ENCODE measurements at places on chromosomes 7 and 10.

GRCh38 chr7:28095231-28095630 lies 85.4 kb downstream of the JAZF1 start:
- DNase-seq: no peak

DNA sequence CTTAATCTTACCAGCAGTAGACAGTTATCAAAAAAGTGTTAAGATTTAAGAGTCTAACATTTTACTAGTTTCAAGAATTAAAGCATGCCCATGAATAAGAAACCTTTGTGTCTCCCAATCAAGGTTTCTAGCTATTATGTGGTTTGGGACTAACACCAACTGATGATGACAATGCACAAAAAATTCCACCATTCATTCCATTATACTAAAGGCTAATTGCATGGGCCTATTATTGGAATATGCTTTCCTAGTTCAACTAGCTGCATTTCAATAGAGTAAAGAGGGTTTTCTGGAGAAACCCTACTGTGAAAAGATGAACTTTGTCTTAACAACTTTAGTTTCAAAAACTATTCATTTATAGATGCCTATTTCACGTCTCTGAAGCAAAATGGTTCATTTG lies 44.6 kb downstream of the UBE2H start:
- no peak for DNase-seq

DNA sequence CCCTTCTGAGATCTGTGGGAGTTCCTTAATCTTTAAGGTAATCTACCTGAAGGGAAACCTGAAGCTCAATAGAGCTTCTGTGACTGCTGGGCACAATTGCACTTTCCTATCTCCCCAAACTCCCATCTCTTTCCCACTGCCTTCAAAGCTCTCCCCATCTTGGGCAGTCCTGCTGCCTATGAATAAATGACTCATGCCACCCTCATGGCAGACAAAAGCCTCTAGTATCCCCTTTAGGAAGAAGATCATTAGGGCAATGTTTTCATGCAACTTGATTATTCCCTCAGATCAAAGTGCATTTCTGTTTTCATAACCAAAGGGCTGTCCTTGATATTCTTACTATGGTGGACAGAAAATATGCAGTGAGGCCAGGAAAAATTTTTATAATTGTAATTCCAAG lies 704.9 kb upstream of the LRRN3 start:
- peak; percentile 20 for DNase-seq

DNA sequence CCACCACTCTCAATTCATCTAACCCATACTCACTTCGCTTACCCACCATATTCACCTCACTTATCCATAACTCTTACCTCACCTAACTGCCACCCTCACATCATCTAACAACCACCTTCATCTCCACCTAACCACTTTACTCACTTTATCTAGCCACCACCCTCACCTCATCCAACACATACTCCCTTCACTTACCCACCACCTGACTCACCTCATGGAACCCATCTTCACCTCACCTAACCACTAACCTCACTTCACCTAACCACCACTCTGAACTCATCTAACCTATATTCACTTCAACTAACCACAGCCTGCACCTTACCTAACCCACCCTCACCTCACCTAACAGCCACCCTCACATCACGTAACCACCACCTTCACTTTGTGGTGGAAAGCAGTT lies 84.2 kb downstream of the VIPR2 start:
- no peak for DNase-seq

GRCh38 chr10:13984647-13985155 lies 346.0 kb downstream of the FRMD4A start:
- DNase-seq: peak; percentile 94

GRCh38 chr10:118447478-118448270 lies 105.5 kb upstream of the FAM204A start:
- DNase-seq: peak; percentile 26

DNA sequence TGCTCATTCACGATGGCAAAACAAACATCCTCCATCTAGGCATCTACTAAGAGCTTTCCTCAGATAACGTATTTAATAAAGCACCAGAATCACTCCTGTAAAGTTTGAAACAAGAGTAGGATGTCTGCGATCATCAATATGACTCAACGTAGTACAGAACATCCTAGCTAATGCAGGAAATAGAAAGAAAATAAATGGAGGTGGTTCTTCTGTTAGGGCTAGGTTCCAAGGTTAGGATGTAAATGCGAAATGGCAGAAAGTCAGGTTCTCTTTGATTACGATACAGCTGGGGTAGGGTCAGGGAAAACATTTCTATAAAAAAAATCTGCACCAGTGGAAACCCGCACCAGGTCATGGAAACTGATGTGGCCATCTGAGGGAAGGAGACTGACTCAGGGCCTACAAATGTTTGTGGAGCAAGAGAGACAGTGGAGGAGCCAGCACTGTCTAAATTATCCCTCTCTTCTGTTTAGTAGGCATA lies 29.1 kb downstream of the CCDC6 start:
- peak; percentile 32 for DNase-seq

DNA sequence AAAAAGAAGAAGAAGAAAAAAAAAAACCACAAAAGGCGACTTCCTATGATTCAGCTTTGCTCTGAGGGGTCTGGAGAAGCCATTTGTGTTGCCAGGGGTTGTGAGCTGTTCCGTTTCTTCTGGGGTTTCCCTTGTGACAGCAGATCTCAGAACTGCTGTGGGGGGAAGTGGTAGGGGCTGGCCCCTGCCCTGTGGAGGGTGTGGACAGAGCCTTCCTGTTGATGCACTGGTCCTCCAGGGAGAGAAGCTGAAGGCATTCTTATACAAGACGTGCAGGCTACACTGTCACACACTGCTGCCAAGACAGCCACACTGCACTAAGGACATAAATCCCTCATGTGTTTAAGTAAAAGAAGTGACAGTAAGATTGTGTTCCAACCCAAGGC lies 17.3 kb upstream of the CSGALNACT2 start:
- no peak for DNase-seq

- peak; percentile 55 for DNase-seq
Measured at GRCh38 chr7:2018569-2019460, 213.9 kb downstream of the MAD1L1 start.

DNA sequence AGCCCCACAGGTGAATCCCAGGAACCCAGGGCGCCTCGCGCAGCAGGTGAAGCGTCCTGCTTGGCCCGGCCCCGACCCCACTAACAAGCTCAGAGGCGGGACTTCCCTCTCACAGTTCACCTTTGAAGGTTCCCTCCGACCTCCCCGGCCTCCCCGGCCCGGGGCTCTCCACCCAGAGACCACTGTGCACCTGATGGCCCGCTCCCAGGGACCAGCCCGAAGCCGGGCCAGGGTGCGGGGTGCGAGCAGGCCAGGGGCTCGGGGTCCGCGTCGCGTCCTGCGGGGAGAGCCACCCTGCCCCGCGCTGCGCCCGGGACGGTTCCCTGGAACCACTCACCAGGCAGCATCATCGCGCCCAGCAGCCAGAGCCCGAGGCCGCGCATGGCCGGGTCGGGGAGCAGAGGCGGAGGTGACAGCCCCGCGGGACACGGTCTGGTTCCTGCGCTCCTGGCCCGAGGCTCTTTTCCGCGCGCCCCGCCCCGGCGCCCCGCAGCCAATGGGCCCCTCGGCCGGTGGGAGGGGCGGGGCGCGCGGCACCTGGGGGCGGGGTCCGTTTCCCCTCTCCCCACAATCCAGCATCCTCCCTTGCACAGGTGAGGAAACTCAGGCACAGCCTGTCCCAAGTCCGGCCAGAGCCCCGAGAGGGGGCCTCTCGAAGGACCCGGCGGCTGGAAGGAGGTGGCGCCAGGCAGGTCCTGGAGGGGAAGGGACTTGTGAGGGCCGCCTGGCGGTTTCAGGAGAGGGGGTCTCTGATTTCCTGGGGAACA lies at the start of gene ADAM8:
Gene ADAM8 (minus strand): TSS at position 434 of the 767 bp plus-strand sequence. CDS start 51 bp downstream, at position 383.
- peak; percentile 51 for DNase-seq

DNA sequence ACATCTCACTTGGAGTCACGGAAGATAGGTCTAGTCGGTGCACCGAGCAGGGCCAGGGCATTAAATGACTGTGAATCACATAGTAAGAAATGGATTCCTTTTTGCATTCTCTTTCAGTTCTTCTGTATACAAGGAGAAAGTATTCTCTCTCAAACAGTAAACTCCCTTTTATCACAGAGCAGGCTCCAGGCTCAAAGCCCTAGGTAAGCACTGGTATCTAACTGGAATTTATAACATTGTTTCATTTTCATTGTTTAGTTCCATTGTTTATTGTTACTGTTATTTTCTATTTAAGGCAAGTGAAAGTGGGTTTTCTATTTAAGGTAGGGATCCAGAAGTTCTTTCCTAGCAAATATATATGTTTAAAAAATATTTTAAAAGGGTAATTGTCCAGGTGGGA lies 44.1 kb upstream of the CDK1 start:
- DNase-seq: no peak

GRCh38 chr10:96765406-96766240 lies 45.3 kb upstream of the PIK3AP1 start:
- DNase-seq: peak; percentile 71

- no peak for DNase-seq
Measured at GRCh38 chr10:43222210-43222720, 44.6 kb downstream of the RASGEF1A start.

DNA sequence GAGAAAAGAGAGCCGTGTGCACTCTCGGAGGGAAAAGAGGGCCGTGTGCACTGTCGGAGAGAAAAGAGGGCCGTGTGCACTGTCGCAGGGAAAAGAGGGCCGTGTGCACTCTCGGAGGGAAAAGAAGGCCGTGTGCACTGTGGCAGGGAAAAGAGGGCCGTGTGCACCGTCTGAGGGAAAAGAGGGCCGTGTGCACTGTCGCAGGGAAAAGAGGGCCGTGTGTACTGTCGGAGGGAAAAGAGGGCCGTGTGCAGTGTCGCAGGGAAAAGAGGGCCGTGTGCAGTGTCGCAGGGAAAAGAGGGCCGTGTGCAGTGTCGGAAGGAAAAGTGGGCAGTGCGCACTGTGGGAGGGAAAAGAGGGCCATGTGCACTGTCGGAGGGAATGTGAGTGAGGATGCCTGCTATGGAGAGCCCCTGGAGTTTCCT lies 188.7 kb downstream of the DNAJB6 start:
- DNase-seq: no peak

DNA sequence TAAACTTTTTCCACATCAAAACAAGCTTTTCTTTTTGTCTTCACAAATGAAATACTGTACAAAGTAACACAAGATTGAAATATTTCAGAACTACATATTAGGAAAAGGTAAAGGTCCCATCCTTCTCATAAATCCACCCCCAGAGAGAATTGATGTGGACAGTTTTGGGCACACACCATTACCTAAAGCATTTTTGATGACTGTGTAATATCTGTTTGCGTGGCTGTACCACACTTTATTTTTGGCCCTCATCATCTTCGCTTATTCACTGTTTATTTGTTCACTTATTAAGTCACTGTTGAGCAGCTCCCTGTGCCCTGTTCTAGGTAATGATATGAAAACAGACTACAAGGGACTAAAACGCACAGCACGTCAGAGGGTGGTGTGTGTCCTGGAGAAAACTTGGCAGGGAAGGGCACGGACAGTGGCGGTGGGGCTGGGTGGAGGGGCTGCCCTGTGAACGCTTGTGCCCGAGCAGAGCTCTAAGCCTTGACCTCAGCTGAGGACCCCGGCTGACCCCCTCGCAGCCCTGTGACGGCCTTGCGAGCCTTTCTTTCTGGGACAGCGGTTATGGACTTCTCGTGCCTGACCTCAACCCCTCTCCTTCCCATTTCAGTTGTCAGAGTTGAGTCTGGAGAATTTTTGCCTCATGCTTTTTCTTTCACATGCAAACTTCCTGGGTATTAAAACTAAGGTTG lies 241.3 kb downstream of the EMX2 start:
- DNase-seq: no peak

- DNase-seq: peak; percentile 75
Measured at GRCh38 chr7:43799605-43800004, 41.1 kb downstream of the BLVRA start.

DNA sequence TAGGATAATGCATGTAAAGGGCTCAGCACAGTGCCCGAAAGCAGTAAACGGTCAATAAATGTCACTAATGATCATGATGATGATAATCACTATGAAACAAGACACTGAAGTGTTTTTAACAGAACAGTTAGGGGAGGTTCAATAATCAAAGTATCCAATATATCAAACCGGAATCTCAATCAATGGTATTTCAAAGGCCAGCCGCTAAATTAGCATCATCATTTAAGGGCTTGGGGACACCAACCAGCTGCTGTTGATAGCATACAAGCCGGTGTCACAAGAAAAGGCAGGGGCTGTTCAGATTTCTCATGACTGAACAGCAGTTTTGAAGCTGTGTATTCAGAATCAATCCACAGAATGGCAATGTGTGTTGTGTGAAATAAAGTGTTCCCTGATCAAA lies 316.0 kb upstream of the NPVF start:
- no peak for DNase-seq

GRCh38 chr7:11648101-11648500 lies 183.9 kb downstream of the THSD7A start:
- no peak for DNase-seq

- peak; percentile 81 for DNase-seq
Measured at GRCh38 chr7:22578007-22578733, 78.2 kb upstream of the STEAP1B start.

GRCh38 chr10:53601260-53601875 lies 828.8 kb upstream of the MBL2 start:
- peak; percentile 60 for DNase-seq

- no peak for DNase-seq
Measured at GRCh38 chr7:159061674-159062212, 82.9 kb downstream of the VIPR2 start.

GRCh38 chr7:50644114-50644513 lies 78.9 kb upstream of the DDC start:
- DNase-seq: no peak

DNA sequence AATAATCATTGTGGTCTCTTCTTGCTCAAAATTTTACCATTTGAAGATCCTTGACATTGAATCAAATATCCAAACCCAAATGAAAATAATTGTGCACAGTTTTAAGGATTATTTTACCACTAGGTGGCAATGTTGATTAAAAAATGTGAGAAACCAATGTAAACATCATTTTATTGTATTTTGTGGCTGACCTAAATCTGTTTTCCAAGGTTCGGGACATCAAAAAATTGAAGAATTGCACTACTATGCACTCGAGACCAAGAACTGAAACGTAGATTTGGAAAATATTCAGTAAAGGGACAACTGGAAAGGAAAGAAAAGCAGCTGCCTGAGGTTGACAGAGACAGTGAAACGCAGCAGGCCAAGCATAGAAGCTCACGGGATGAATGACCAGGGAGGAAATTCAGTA lies 259.3 kb downstream of the SNX13 start:
- peak; percentile 54 for DNase-seq

DNA sequence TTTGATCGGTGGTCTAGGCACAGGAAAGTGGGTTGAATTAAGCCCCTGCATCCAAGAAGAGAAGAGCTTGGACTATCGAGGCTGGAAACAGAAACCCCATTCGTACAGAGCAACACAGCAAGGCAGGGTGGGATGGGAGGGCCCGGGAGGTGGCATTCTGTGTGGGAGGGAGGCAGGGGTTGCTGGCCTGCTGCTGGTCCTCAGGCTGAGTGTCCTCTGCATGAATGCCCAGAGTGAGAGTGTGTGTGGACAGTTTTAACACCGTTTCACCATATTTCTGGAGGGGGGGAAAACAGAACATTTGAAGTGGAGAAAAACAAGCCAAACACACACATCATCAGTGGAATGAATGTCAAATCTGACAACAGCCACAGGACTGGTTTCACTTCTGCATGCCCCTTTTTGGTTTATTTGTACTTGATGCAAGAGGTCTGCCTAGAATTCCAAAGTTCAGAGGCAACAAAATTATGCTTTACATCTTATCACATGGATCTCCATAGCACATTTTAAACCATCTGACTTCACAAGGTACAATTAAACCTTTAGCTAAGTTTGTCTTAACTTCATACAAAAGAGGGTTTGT lies 11.1 kb upstream of the ENO4 start:
- DNase-seq: no peak

Measured in epithelial cell of esophagus (primary cell).